Globus pallidus (tissue), 1 donor: ENCODE measurements at places on chromosomes 16 and 17.
A peak's percentile ranks its signal among the peaks of the same experiment; 100 is the strongest.

- peak; percentile 36 for DNase-seq
These were observed 90.8 kb upstream of the PMFBP1 start for GRCh38 chr16:72262711-72263110.

- no peak for DNase-seq
These were observed 24.4 kb upstream of the CYTH1 start for GRCh38 chr17:78806451-78806850.

DNA sequence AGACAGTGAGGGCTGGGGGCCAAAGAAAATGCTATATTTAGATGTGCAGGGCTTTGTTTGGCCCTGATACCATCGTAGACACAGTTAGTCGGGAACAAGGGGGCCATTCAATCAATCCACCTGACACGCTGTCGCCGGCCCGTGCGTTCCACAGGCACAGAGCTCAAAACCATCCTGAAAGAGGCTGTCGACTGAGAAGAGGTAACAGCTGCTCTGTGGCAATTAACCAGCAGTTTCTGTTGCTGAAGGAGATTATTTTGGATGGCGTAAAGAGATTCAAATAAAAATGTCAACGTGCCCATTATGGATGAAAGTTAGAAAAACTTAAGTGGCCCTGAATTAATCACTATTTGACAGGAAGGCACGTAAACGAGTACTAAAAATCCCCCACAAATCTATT is 276.2 kb upstream of the IRX5 start:
- DNase-seq: no peak

DNA sequence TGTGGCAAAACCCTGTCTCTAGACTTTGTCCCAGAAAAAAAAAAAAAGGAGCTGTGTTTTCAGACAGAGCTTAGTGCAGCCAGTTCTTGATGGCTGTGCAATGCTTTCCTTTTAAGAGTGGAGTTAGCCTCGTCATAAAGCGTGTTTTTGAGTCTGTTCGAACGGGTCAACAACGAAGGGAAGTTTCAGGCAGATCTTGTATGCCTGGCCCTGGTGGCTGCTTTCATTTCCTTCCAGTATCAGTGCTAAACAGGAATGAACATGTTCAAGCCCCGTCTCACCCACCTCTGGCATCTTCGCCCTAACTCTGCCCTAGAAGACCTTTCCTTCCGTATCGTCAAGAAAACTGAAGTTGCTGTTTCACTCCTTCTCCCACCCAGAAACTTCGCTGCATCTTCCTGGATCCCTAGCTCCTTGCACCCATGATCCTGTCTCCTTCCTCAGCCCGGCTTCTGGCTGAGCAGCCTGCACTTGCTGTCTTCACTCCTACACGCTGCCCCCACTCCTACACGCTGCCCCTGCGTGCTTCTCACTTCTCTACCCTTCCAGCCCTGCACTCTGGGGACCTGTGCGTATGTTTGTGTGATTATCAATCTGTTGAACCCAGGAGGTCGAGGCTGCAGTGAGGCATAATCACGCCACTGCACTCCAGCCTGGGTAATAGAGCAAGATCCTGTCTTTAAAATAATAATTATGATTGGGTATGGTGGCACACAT is 55.3 kb downstream of the USP10 start:
- DNase-seq: no peak

- peak; percentile 49 for DNase-seq
These were observed 366.9 kb downstream of the SLC39A11 start for GRCh38 chr17:72725433-72726068.

- no peak for DNase-seq
These were observed 119.2 kb downstream of the METRNL start for GRCh38 chr17:83198366-83199341.

- DNase-seq: no peak
These were observed 17.2 kb downstream of the CORO7 start for GRCh38 chr16:4399001-4399730.

- DNase-seq: no peak
These were observed 80.7 kb downstream of the TIMM22 start for GRCh38 chr17:1077581-1077985.

GRCh38 chr17:40556198-40556661 is 9.0 kb downstream of the CCR7 start:
- DNase-seq: no peak

- DNase-seq: no peak
These were observed 251.7 kb downstream of the CDH13 start for GRCh38 chr16:82878466-82878865.

- no peak for DNase-seq
These were observed 31.6 kb downstream of the HOXB1 start for GRCh38 chr17:48499248-48499647.

GRCh38 chr17:30170415-30170987 is 53.9 kb downstream of the NSRP1 start:
- DNase-seq: no peak

GRCh38 chr16:57704905-57705852 is 10.6 kb downstream of the DRC7 start:
- no peak for DNase-seq

DNA sequence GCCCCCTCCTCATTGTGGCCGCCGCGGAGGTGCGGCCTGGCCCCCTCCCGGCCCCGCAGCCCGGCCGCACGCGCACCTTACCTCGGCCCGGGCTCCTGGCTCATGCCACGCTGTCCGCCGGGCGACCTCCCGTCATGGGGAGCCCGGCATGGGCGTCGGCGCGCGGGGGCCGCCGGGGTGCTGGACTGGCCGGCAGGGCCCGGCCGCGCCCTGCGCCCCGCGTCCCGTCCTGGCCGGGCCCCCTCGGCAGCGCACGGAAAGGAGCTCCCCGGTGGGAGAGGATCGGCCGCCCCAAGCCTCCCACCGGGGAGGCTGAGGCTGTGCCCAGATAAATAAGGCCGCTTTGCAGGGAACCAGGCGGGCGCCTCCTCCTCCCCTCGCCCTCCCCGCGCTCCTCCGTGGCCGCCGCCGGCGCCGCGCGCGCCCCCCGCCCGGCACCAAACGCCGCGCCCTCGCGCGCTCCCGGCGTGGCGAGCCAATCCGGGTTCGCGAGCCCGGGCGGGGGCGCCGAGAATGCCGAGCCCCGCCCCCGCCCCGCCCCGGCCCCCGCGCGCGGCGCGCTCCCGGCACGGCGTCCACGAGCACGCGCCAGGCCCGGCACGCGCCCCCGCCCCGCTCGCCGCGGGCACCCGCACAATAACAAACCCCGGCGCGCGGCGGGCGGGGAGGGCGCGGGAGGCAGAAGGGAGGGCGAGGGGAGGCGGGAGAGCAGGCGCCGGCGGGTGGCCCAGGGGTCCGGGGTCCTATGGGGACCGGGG is at the start of gene FBXL16:
TSS of gene FBXL16 (minus strand) at position 371 of the 758 bp plus-strand sequence. CDS start 8,396 bp downstream, outside the sequence.
- DNase-seq: no peak

DNA sequence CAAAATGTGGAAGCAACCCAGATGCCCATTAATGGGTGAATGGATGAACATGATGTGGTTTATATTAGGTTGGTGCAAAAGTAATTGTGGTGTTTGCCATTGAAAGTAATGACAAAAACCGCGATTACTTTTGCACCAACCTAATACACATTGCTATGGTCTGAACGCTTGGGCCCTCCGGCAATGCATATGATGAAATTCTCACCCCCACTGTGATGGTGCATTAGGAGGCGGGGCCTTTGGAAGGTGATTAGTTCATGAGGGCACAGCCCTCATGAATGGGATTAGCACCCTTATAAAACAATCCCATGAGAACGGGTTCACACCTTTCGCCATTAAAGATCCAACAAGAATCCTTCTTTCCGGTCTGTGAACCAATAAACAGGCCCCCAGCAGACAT is 25.3 kb upstream of the PRM1 start:
- no peak for DNase-seq

GRCh38 chr17:73139296-73139695 is 25.5 kb upstream of the SSTR2 start:
- no peak for DNase-seq

- no peak for DNase-seq
These were observed 3.1 kb upstream of the NFATC3 start for GRCh38 chr16:68081861-68082628.

GRCh38 chr16:58306327-58306726 is 11.5 kb upstream of the PRSS54 start:
- no peak for DNase-seq

DNA sequence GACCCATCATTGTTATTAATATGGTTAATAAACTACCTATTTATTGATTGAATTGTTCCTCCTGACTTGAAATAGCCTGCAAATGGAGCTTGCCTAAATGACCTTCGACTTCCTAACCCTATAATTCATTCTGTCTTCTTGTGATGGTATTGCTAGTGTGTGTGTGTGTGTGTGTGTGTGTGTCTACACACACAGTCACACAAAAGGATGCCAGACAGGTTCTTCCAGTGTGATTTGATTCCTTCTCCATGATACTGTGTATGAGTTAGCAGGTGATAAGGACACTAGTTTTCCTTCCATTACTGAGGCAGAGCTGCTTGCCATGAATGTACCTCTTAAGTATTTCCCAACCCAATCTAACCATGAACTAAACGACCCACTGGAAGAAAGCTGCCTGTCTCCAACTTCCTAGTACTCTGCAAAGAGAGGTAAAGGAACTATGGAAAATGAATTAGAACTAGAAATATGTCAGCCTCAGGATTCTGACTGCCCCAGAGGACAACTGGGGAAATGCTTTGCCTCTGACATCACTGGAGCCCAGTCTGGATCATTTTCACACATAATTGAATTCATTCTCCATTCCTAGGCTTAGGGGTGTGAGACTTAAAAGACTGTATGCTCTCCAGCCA is 3.5 kb upstream of the CDC6 start:
- no peak for DNase-seq

DNA sequence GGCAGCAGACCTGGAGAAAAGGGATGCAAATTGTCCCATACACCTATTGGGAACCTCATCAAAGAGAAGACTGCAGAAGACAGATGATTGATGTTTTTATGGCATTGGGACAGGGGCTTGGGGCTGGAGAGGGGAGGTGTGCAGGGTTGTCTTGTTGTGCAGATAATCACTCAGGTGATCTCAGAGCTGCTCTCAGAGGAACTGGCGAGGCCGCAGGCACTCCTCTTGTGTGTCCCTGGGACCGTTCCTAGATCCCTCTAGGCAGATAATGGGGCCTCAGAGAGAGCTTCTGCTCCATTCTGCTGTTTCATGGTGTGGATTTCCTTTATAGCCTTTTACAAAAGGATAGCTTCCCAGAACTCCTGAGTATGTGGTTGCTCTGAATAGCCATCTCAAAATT is 1.6 kb downstream of the RNF213 start:
- DNase-seq: no peak

DNA sequence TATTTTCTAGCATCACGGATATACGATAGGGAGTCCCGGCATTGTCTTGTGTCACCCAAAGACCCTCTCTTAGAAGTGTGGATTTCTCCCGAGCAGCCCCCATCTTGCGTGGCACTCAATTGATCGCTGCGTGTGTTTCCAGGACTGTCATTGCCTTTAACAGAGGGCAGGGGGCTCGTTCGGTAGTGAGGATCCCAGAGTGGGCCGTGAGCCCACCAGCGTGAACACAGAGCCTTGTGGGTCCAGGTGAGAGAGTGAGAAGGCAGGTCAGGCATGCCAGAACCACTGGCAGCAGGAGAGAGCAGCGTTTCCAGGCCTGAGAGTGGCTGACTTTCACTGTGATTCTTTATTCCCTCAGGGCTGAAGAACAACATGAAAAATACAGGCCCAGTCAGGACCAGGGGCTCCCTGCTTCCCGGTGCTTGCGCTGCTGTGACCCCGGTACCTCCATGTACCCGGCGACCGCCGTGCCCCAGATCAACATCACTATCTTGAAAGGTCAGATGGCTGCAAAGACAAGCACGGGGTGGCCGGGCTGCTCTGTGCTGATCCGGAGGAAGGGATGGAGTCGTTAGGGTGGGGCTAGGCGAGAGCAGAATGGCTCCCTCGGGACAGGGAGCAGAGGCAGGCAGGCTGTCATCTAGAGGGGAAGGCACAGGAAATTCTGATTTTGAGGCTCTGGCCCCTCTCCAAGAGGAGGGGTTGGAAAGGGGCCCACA is 22.4 kb downstream of the C1QTNF1 start:
- DNase-seq: no peak

DNA sequence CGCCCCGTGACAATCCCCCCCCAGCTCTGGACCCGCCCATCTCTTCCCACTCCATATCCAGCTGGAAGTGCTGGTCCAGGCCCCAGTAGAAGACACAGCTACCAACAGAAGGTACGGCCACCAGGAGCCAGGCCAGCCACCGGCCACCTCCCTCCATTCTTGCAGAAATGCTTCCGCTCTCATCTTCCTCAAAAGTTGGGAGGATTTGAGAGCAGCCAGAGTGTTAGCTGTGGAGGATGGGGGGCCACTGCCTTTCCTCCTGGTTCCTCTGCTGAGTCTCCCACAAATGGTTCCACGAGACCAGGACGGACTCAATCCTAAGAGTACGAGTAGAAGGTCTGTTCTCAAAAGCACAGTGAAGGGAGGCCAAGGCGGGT is 78.3 kb downstream of the GAS7 start:
- no peak for DNase-seq
